ENCODE measurements at places on chromosomes 4 and X. TPM values are rescaled to one million over a fixed set of nuclear protein-coding genes. Genes with fewer than 3 reads are reported as not detected.

The RHOXF2B gene
- not detected for polyA plus RNA-seq

The GRPR gene
- polyA plus RNA-seq, result 0.20 TPM

DNA sequence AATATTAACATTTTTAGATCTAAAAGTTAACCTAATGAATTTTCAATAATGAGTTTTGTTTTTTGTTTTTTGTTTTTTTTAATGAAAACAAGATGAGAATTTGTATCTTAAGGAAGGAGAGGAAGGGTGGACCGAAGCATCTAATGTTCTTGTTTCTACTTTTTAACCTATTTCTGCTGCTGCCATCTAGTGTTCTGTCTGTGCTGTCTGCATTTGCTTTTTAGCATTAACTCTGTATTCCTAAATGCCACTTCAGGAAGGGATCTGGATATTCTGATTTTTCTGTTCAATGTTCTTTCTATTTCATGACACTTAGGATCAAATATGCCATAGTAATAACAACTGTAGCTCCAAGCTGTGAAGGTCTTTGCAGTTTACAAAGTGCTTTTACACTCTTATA is 161.7 kb downstream of the BRWD3 start:
- DNase-seq, result no peak

- no peak for DNase-seq
Measured at GRCh38 chrX:9682456-9682855, 83.2 kb downstream of the GPR143 start.

GRCh38 chrX:49840679-49841078 is 11.6 kb downstream of the PAGE4 start:
- no peak for DNase-seq

- no peak for DNase-seq
Measured at GRCh38 chrX:80181079-80181478, 166.5 kb downstream of the TBX22 start.
